ENCODE measurements at places on chromosomes 5 and 9. TPM values are rescaled to one million over a fixed set of nuclear protein-coding genes. Genes with fewer than 3 reads are reported as not detected.
A peak's percentile ranks its signal among the peaks of the same experiment; 100 is the strongest.

DNA sequence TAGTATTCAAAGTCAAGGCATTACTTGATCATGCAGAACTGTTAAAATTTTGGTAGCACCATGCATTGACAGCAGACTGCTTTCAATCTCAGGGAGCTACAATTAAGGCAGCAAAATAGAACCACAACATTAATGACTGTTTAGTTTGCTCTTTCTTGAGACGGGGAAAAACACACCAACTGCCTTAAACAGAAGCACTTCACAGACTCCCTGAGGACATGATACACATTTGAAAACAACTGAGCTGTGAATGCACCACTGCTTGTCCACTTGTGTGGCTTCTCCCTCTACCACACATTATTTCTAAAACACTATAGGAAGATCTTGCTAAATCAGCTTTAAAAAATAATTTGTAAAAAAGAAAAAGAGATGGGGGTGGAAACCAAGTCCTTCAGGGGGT is 79.6 kb upstream of the MAST4 start:
- no peaks in the 10 kb centered on the region for H3K27me3 ChIP-seq
- H3K4me3 ChIP-seq: peak overlapping the region; percentile 30
- H3K36me3 ChIP-seq: peaks cover 4% of the 10 kb centered on the region

GRCh38 chr9:32350682-32351081 is 33.8 kb upstream of the ACO1 start:
- no peak for DNase-seq
- no peaks in the 10 kb centered on the region for H3K4me1 ChIP-seq
- no peak overlapping the region for H3K27ac ChIP-seq
- no peaks in the 10 kb centered on the region for H3K36me3 ChIP-seq
- H3K27me3 ChIP-seq: no peaks in the 10 kb centered on the region

DNA sequence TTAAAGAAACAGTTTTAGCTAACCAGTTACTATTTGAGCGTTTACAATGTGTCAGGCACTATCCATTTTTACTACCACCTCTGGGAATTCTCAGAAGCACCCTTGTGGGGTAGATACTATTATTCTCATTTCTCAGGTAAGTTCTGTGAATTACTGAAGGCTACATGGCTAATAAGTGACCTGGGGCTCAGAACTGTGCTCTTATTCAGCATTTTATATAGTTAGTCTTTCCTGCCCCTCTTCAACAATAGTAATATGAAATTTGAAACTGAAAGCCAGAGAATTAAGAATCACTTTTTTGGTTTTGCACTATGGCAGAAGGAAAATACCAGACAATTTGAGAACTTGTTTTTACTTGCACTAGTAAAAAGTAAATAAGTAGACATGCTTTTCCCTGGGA is 11.8 kb downstream of the ELL2 start:
- peaks cover 26% of the 10 kb centered on the region for H3K4me1 ChIP-seq
- H3K36me3 ChIP-seq: peaks cover 24% of the 10 kb centered on the region
- no peak for DNase-seq
- H3K4me3 ChIP-seq: no peak overlapping the region

- H3K4me3 ChIP-seq: no peak overlapping the region
- H3K27ac ChIP-seq: no peak overlapping the region
Measured at GRCh38 chr9:15139469-15139868, 167.5 kb downstream of the TTC39B start.

DNA sequence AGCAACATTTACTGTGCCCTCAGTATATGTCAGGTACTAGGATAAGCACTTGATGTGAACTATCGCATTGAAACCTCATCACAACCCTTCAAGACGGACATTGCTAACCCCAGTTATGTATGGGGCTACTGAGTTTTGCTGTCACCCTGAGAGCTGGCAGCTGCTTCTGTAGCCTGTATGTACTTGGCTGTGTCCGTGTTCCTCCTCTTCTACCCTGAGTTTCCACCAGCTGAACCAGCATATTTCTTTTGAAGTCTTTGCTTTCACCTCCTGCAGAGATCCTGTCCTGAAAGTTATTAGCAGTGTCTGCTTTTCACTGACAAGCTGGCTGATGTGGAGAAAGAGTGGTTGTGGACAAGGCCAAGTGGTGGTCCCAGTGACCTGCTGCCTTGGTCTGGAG is 63.3 kb downstream of the ADGRV1 start:
- DNase-seq: no peak
- no peak overlapping the region for H3K4me3 ChIP-seq
- H3K36me3 ChIP-seq: no peaks in the 10 kb centered on the region
- no peak overlapping the region for H3K27ac ChIP-seq

DNA sequence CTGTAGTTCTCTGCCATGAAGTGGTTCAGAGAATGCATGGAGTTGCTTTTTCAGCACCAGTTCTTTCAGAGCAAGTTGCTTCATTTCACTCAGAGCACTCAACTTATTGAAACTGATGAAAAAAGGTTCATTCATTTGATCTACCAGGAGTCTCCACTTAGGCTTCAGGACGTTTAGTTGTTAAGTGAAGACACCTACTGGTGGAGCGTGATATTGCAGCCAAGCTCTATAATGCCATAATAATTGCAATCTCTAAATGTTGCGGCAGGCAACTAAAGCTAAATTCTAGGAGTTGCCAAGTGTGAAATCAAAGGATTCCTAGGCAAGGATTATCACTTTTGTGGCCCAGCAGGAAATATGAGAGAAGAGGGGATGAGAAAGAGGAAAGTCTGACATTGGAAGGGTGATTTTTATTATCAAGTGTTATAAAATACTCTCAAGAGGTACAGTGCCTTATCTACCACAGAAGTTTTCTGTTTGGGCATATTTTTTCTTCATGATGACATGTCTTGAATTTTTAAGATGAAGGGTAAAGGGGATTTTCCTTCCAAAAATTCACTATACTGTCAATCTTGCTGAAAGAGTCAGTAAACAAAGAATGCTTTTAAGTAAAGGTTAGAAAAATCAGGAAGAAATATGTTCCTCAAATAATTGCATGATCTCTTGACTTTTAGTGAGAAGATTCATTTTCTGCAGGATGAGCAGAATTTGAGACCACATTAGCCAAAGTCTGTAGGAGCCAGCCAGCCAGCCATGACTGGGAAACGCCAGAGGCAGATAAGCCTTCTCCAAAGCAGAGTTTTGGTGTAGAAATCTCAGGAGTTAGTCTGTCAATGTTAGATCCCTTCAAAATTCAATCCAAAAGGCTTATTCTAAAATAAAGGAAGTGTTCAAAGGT is 83.4 kb downstream of the SH3PXD2B start:
- H3K27ac ChIP-seq: no peak overlapping the region
- peaks cover 1% of the 10 kb centered on the region for H3K36me3 ChIP-seq
- H3K27me3 ChIP-seq: peaks cover 2% of the 10 kb centered on the region
- no peak for DNase-seq

DNA sequence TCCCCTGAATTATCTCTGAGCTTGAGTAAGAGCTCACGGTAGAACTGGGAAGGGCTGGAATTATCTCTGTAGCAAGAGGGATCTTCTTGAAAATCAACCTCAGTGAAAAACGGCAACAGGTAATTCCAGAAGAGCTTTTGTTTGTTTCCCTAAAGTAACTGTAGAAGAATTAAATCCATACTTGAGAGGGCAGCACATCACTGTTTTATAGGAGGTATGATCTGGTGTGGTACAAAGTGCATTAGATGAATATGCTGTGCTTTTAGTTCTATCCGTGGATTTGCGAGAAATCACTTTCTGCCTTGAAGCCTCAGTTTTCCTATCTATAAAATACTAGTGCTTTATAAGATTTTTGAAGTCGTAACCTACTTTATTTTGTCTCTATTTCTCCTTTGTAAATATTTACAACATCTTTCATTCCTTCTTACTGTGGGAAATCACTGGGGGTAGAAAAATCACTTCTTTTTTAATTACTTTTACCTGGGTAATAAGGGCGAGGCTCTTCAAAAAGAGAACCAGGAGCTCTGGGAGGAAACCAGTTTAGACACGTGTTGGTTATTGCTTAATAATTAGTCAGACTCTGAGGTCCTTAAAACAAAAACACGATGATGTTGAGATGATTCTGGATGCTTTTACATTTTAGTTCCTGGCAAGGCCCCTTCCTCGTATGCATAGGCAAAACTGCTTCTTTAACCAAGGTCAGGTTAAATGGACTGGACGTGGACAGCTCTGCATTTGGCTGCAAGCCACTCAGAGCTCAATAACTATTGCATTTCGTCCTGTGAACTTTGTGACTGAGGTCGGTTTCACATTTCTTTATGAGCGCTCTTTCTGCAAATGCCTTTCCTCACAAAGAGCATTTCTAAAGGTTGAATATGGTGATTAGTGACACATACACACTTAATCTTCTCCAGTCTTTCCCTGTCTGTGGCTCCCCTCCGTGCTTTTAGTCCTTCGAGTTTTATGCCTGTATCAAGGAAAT is 376.1 kb downstream of the BRINP1 start:
- H3K4me1 ChIP-seq: no peaks in the 10 kb centered on the region
- no peak for DNase-seq
- H3K27ac ChIP-seq: no peak overlapping the region
- no peaks in the 10 kb centered on the region for H3K36me3 ChIP-seq

GRCh38 chr5:116045821-116046220 is 13.5 kb downstream of the ARL14EPL start:
- no peak overlapping the region for H3K4me3 ChIP-seq
- no peaks in the 10 kb centered on the region for H3K4me1 ChIP-seq
- no peaks in the 10 kb centered on the region for H3K36me3 ChIP-seq
- no peak for DNase-seq

DNA sequence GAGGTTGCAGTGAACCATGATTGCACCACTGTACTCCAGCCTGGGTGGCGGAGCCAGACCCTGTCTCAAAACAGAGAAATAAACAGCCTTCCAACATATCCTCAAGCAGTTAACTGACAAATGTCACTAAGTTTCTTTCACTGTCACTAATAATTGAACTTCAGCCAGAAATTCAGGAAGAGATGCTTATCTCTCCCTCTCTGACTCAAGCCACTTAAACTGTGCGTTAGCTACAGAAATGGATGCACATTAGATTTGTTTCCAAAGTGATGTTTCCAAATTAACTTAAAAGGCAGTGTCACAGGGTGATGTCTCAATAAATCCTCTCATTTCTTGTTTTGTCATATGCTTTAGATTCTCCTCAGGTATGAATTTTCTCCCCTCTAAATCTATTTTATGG is 164.9 kb downstream of the KDM4C start:
- H3K27ac ChIP-seq: no peak overlapping the region
- no peak for DNase-seq
- peaks cover 43% of the 10 kb centered on the region for H3K4me1 ChIP-seq
- peaks cover 61% of the 10 kb centered on the region for H3K36me3 ChIP-seq

- H3K27me3 ChIP-seq: no peaks in the 10 kb centered on the region
- H3K4me3 ChIP-seq: no peak overlapping the region
- H3K36me3 ChIP-seq: peaks cover 4% of the 10 kb centered on the region
- no peak for DNase-seq
- peaks cover 27% of the 10 kb centered on the region for H3K4me1 ChIP-seq
- H3K27ac ChIP-seq: no peak overlapping the region
Measured at GRCh38 chr5:100800562-100800961, 102.5 kb downstream of the ST8SIA4 start.

DNA sequence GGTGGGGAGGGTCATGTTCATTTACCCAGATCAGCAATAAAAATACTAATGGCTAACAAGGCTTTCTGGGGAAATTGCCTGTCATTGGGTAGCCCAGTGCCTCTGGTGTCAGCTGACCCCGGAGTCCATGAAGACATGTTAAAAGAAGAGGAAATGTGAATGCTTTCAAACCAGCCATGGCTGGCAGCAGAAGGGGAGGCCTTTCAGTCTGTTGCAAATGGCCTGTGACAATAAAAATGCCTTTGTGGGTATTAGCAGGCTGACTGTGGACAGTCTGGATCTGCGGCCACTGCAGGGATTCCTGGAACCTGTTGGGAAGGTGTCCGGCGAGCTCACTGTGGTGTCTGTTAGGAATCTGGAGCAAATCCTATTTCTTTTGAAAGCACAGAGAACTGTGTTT is 7.5 kb downstream of the ABL1 start:
- H3K4me1 ChIP-seq: peaks cover 24% of the 10 kb centered on the region
- no peaks in the 10 kb centered on the region for H3K27me3 ChIP-seq
- no peak overlapping the region for H3K4me3 ChIP-seq
- no peak for DNase-seq
- no peak overlapping the region for H3K27ac ChIP-seq

DNA sequence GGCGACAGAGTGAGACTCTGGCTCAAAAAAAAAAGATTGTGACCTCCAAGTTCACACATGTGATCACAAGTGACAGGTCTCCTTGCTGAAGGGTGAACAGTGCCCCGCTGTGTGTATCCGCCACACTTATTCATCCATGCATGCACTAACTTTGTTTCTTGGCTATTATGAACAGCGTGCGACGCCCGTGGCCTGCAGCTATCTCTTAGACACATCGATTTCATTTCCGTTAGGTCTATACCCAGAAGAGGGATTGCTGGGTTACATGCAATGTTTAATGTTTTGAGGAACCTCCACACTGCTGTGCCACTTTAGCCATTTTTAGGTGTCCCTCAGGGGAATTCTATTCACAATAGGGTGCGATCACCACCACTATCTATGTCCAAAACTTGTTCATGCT is 12.1 kb upstream of the EGFL7 start:
- no peaks in the 10 kb centered on the region for H3K36me3 ChIP-seq
- peaks cover 21% of the 10 kb centered on the region for H3K4me1 ChIP-seq
- H3K4me3 ChIP-seq: no peak overlapping the region
- DNase-seq: peak; percentile 15

- no peak for DNase-seq
- H3K4me3 ChIP-seq: peak overlapping the region; percentile 91
Measured at GRCh38 chr5:102753889-102754766, 977 bp upstream of the PAM start.

DNA sequence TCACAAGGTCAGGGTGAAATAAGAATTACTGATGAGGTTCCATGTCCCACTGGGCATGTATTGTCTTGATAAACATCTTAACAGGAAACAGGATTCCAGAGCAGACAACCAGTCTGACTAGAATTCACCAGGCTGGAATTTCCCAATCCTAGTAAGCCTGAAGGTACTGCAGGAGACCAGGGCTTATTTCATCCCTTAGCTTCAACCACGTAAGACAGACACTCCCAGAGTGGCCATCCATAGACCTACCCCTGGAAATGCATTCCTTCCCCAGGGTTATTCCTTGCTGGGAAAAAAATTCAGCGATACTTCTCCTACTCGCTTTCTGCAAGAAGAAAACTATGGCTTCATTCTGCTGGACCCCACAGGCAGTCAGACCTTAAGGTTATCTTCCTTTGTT is 785.4 kb downstream of the NR2F1-AS1 start:
- no peaks in the 10 kb centered on the region for H3K27me3 ChIP-seq
- no peaks in the 10 kb centered on the region for H3K4me1 ChIP-seq
- no peak overlapping the region for H3K4me3 ChIP-seq

EGFLAM gene
- total RNA-seq: not detected

ADAMTS13 gene
- 1.9 TPM for total RNA-seq
